Panc1 (cell line): ENCODE measurements at places on chromosomes 16 and 17.

- DNase-seq = no peak
Observed at GRCh38 chr16:1818204-1818872, 8.3 kb downstream of the HAGH start.

- no peak for DNase-seq
Observed at GRCh38 chr17:56593646-56594319, at the start of gene NOG. NOG (plus strand) TSS chr17:56593699; CDS start chr17:56594224, 525 bp downstream.

DNA sequence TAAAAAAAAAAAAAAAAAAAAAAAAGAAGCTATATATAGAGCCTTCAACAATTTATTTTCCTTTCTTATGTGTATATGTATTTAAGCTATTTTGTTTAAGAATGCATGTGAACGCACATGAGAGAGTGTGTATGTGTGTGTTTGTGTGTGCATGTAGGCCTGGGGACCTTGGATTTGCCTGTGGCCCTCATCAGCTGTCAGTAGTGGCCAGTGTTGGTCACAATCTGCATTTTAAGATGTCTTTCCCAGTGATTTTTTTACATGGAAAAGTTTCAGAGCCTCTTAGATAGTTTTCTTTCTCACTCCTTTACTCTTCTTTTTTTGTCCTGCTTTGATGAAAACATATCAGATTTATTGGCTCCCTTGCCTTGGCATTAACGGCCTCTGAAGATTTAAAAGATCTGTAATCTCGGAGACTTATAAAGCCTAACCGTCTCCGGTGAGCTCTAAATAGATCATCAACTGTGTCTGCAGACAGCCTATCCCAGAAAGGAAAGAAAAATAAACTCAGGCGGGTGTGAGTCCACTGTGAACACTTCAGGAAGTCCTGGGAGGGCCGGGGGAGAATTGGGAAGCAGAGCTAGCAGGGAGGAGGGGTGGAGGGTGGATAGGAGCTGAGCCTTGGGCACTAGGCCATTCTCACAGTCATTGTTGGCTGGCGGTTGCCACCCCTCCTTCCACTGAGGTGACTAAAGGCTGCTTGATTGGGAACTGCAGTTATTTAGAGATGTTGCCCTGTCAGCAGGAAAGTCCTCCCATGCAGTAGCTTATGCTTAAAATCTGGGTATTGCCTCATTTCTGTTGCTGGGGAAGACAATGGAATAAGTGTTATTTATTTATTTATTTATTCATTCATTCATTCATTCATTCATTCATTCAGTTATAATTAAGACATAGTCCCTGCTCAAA is 86.8 kb downstream of the WWP2 start:
- DNase-seq = no peak

GRCh38 chr16:88296437-88297177 is 86.2 kb upstream of the ZNF469 start:
- DNase-seq = no peak

GRCh38 chr16:31331141-31331764 is 23.7 kb upstream of the ITGAX start:
- DNase-seq = no peak

DNA sequence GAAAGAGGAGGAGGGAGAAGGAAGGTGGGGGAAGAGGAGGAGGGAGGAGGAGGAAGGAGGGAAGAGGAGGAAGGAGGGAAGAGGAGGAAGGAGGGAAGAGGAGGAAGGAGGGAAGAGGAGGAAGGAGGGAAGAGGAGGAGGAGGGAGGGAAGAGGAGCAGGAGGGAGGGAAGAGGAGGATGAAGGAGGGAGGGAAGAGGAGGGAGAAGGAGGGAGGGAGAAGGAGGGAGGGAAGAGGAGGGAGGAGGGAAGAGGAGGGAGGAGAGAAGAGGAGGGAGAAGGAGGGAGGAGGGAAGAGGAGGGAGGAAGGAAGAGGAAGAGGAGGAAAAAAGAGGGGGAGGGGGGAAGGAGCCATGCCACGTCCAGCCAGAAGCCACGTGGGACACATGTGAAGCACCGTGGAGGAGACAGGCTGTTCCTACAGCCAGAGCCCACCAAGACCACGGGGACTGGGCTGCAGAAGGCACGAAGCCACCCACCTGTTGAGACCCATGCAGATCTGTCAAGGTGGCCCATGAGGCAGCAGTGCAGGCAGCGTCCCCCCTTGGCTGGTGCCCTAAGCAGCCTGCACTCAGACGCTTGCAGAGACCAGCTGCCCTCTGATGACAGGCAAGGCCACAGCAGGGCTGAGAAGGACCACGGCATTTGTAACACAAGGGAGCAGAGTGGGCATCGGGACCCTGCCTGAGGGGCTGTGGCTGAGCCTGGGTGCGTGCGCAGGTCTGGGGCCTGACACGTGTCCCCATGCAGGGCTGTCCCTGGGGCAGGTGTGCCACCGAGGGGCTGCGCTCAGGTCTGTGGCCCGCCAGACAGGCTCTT is 10.3 kb downstream of the NDUFAF8 start:
- DNase-seq = no peak

- DNase-seq = no peak
Observed at GRCh38 chr17:82489117-82489516, 30.4 kb upstream of the FOXK2 start.

- DNase-seq = no peak
Observed at GRCh38 chr16:54976651-54977200, 46.1 kb downstream of the IRX5 start.
